ENCODE measurements at places on chromosomes 3 and 15.

DNA sequence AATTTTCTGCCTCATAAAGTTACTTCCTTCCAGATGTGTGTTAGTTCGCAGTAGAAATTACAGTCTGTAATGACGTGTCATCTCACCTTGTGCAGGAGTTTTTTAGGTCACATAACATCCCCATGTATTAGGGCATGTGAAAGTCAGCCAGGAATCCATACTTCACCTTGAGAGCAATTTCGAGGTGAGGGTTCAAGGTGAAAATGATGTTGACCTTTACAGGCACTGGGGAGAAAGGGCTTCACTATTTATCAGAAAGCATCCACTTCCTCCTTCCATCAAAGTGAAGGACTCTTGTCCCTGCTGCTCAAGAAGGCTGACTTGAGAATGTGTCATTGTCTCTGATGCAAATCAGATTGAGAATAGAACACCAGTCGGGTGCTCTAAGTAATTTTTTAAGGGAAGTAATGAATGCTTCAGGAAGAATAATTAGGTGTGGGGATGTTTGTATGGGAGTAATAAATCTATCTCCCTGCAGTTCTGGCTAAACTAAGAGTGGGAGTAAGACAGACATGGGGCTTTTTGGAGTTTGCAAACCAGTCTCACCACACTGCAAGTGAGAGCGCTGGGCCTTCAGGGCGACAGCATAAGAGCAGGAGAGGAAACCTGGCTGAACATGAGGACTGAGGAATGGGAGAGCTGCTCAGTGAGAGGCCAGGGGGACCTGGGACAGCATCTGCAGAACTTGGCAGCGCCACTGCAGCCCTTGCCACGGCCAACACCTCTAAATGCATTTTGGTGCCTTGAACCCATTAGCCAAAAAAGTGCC is 85.9 kb upstream of the IL12A start:
- no peak for DNase-seq

DNA sequence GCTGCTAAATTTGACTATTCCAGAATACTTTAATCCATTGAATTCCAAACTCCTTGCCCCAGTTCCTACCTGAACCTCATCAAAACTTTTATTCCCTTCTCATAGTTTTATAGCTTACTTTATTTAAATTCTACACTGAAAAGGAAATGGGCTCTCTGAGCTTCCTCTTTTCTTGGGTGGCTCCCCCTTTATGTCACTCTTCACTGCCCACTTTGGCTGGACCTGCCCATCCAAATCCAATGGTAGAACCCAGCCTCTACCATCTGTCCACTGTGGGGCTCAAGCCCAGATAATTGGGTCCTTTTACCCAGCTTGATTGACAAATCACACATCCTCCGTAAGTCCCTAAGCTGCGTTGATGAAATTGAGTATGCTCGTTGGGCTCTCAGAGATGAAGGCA is 216.5 kb downstream of the BBX start:
- no peak for DNase-seq

GRCh38 chr3:197846491-197846890 is 55.4 kb downstream of the LRCH3 start:
- no peak for DNase-seq

DNA sequence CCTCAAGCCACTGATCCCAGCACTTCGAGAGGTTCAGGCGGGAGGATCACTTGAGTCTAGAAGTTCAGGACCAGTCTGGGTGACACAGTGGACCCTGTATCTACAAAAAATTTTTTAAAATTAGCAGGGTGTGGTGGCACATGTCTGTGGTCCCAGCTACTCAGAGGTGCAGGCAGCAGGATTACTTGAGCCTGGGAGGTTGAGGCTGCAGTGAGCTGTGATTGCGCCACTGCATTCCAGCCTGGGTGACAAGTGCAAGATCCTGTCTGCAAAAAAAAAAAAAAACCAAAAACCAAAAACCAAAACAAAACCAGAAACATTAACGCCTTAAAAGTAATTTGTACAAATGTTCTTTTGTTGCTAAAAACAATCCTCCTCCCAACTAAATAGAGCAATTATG is 27.9 kb upstream of the SLC12A8 start:
- DNase-seq, result no peak

- DNase-seq, result no peak
Measured at GRCh38 chr3:13687517-13687943, 138.6 kb downstream of the FBLN2 start.

DNA sequence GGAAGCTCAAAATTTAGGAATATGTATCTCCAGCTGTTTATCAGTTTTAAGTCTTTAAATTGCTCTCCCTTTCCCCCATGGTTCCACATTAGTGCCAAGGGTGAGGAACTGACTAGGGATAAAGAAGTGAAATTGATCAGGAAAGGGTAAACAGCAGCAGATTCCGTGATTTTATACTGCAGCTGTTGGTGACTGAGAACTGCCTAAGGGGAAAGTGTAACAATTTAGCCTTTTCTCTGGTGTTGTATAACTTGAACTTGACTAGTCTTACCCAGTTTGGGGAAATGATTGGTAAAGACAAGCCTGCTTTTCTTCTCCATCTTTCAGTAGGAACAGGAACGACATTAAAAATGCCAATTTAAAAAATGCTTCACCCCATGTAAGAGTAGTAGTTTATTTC is 5.0 kb downstream of the SPRED1 start:
- no peak for DNase-seq

DNA sequence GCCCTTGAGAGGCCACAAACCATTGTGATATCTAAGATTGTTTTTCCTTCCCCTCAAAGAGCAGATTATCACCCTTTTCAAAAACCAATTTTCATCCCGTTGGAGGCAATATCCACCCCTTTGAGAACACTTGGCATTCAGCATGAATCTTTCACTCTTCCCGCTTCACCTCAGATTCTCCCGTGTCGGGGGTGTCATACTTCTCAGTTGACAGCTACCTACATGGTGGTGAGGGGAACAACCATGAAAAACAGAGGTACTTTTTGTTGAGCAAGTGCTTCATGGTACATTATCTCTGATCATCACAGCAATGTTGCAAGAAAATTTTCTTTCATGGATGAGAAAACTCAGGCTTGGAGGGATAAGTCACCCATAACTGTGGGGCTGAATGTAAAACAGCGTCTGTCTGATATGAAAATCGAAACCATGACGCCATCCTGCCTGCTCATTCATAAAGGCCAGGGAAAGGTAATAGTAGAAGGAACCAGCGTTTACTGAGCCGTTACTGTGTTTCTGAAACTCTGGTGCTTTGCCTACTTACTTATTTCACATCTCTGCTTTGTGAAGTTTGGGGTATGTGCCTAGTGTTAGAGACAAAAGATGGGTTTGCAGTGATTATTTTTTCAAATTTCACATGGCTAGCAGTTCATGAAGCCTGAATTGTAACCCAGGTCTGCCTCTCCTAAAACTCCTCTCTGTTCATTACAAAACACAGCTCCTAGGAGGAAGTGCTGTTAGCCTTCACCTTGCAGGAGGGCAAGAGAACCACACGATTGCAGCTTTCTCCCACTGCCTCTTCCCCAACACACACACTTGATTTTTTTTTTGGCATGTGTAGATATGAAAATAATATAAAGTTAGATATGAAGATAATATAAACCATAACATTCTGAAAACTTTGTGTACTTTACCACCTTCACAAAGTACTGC is 35.4 kb downstream of the SV2B start:
- no peak for DNase-seq

- no peak for DNase-seq
Measured at GRCh38 chr3:66036586-66037148, 2.1 kb downstream of the MAGI1 start.

DNA sequence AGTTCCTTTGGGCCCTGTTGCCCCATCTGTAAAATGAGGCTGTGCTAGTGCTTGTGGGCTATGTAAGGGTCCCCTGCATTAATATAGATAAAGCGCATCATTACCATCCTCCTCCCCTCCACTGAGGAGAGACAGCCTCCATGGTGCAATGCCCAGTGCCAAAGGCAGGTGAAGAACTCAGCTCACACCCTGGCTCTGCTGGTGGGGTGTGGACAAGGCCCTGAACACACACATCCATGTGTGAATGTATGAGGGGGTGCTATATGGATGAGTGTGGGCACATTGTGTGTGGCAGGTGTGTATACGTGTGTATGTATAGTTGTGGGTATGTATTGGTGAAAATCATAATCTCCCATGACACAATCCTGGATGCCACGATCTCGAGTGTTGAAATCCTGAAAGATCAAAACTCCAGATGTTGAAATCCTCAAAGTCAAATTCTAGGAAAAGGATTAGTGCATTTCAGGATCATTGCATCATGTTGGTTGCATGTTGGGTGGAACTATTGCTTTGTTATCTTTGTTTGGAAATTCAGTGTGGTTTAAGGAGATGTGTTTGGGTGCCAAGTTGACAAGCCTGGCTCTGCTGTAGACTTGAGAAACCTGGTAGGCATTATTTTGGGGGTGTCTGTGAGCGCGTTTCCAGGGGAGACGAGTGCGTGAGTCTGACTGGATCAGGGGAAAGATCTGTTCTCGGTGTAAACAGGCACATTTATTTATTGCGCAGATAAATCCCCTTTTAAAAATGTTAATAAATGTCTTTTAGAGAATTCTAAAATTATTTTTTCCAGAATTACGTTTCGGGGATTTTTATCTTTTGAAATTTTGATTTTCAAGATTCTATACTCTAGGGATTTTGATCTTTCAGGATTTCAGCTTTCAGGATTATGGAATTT is 42.0 kb upstream of the SEC61A1 start:
- no peak for DNase-seq

- no peak for DNase-seq
Measured at GRCh38 chr3:179608931-179609720, 4.5 kb downstream of the NDUFB5 start.

GRCh38 chr3:45868213-45868612 is 18.1 kb upstream of the CCR9 start:
- DNase-seq, result no peak

DNA sequence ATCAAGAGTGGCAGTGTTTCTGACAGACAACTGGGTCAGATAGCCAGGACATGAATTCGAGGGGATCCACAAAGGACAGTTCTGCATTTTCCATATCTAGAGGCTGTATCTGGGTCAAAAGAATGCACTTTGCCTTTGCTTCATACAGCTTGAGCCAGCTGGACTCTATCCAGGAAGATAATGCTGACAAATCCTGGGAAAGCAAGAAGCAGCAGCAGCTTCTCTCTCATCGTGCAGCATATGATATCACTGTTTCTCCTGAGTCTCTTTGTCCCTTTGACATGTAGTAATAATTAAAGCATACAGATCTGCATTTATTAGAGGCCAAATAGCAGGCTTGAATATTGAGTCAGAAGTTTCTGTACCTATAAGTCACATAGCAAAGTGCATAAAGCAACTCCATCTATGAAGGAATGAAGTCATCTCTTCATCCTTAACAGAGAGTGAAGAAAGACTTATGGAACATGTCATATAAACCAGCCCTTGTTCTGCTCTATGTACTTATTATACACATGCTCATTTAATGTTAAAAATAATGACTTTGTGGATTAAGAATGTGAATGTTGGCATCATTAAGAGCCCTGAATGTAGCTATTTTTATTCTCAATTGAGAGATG is 236.8 kb upstream of the GBE1 start:
- no peak for DNase-seq

GRCh38 chr3:178434206-178434805 is 101.9 kb upstream of the KCNMB2 start:
- DNase-seq, result no peak

GRCh38 chr3:55526332-55527030 is 39.4 kb upstream of the WNT5A start:
- no peak for DNase-seq

DNA sequence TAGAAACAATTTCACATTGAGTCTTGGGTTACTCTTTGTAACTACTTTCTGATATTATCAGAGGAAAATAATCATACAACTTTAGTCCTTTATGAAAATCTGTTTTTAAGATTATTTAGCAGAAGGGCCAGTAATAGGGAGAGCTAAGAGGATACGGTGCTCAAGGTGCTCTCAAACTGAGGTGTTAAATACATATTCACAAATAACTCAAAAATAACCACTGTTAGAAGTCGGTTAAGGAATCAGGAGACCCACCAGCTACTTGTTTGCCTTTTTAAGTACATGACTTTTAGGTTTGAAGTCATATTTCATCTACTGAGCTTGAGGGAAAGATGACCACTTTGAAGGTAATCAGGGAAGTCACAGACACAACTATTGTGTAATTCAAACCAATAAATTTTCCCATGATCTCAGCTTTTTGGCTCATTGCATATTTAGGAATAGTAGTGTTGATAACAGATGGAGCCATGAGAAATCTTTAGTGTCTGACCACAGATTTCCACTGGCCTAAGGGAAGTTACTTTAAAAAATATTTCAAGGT is 1.4 kb upstream of the RSRC1 start:
- DNase-seq, result no peak

GRCh38 chr3:34388830-34389229 is 590.4 kb downstream of the PDCD6IP start:
- no peak for DNase-seq

DNA sequence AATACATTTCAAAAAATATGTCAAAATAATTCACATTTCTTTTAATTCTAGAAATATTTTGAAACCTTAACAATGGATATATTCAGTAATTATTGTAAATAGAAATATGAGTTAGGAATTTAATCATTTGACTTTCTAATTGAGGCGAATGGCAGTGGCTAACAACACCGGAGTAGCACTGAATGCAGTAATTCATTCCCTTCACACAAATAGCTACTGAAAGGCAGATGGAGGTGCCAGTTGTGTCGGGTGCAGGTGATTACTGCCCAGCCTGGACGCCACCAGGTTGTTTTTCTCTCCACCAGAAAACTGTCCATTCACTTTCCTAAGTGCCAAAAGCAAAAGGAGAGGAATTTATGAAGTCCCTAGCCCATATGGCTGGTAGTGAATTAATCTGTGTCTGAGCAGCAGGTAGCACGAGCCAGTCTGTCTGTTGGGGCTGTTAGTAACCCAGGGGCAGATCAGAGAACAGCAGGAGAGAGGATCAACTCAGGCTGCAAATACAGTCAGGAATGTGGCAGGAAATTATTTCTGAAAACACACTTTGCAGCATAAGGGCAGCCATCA is 79.3 kb upstream of the GMNC start:
- DNase-seq, result no peak

- DNase-seq, result no peak
Measured at GRCh38 chr3:47047673-47048072, 68.2 kb downstream of the NBEAL2 start.

- DNase-seq, result no peak
Measured at GRCh38 chr15:59738676-59739075, 49.6 kb upstream of the BNIP2 start.

GRCh38 chr15:67784090-67784781 is 41.1 kb upstream of the SKOR1 start:
- DNase-seq, result no peak

- no peak for DNase-seq
Measured at GRCh38 chr15:70762469-70763119, 764 bp downstream of the UACA start.

GRCh38 chr15:22861161-22861560 is 22.7 kb downstream of the NIPA2 start:
- no peak for DNase-seq

DNA sequence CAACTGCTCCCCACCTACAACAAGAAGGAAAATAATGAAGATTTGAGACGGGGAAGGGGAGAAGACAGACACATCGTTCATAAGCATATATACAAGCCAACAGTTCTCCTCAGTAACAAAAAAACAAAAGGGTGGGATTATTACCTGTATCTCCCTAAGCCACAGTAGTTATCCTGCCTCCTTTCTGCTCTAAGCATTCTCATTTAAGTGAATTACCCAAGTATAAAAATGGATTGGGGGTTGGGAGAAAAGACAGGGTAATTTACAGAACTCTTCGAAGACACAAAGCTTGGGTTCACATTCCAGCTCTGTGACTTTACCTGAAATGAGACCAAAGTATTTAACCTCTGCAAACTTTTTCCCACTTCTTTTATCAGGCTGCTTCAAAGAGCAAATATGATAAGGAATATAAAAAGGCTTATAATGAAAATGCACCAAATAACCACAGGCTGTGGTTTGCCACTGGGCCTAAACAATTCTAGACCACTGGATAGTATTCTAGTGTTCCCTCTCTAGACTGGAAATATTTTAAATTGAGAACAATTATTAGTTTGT is 64.4 kb downstream of the UACA start:
- no peak for DNase-seq

Measured in stimulated activated CD4-positive, alpha-beta T cell treated with anti-CD3 and anti-CD28 coated beads, Interleukin-1b, Interleukin-23, amount 100 ng/mL, for 24 hours (primary cell).